ENCODE measurements at places on chromosomes 6 and 20. TPM values are rescaled to one million over a fixed set of nuclear protein-coding genes. Genes with fewer than 3 reads are reported as not detected.

The CST5 gene
- not detected for total RNA-seq

The THBD gene
- 2.2 TPM for total RNA-seq

The MRPS18B gene
- total RNA-seq = 37.6 TPM

The FILIP1 gene
- 0.66 TPM for total RNA-seq

The TCFL5 gene
- 15.8 TPM for total RNA-seq

The PLN gene
- total RNA-seq = not detected

The SOX18 gene
- 2.8 TPM for total RNA-seq

The RIN2 gene
- total RNA-seq = 6.4 TPM

The OR2H2 gene
- total RNA-seq = not detected
